Heart left ventricle (tissue), 16 donors: ENCODE measurements at places on chromosomes 13 and 19. TPM values are rescaled to one million over a fixed set of nuclear protein-coding genes. Genes with fewer than 3 reads are reported as not detected.

DNA sequence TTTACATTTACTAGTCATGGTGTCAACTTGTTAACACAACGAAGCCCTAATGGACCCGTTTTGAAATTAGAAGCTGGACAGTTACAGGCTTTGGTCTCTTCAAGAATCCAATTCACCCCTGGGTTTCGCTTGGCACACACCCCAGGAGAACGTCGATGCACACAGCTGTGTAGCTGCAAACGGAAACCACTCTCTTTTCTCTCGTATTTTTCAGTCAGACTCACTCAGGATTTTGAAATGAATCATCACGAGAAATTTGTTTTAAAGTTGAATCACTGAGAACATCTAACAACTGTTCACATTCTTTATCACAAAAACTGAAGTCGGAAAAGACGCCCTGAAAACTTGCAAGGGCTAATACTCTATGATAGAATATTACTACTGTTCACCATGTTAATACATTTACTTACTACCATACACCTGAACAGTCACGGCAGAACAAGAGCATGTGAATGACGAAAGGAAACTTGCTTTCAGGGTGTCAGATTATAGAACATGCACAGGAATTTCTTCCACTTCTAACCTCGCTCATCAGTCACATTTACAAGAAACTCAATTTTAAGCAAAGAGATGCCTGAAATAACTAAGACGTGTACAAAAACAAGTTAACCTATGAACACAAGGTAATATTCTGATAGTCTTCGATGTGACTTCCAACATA lies 4.7 kb downstream of the PNMA8A start:
- DNase-seq, result peak; percentile 62

- DNase-seq, result no peak
These were observed 27.2 kb downstream of the MED26 start for GRCh38 chr19:16600824-16601223.

DNA sequence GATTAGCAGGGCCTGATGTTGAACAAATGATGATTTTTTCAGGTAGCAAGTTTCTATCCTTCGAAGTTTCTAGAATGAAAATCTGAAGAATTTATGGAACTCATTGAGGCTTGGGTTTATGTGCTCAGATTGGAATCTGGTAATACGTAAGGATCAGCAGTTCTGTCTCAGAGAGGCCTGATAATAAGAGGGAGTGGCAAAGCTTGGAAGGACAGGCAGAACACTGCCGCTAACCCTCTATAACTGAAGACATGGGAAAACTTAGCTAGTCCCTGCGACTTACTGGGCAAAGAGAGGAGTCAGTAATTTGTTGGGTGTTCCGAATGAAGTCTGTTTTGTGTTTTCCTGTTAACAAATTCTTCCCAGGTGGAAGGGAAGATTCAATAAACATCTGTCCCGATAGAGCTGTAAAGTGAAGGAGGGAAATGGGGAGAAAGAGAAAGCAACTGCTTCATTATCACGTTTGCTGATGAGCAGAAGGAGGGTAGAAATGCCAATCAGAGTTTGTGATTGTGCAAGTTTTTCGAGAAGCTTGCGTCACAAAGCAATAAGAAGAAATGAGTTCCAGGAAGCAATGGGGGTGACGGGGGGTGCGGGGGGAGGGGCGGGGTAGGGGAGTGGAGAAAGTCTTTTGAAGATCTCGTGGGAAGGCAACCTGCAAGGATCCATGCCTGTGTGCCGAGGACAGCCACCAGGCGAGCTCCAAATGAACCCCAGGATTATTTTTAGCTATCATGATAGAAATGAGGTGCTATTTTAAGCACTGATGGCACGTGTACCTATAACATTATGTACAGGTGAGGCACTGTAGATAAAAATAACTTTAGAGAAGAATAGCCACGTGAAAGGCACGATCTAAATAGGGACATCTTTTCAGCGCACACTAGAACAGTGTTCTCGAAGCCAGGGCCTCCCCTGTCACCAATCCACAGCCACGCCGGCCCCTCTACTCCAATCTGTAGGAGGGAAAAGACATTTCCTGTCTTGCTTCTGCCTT lies 224.1 kb downstream of the FGF9 start:
- no peak for DNase-seq

GRCh38 chr13:75135325-75135825 lies 346.6 kb downstream of the TBC1D4 start:
- no peak for DNase-seq

GRCh38 chr19:16541526-16542044 lies 652 bp downstream of the CHERP start:
- no peak for DNase-seq

DNA sequence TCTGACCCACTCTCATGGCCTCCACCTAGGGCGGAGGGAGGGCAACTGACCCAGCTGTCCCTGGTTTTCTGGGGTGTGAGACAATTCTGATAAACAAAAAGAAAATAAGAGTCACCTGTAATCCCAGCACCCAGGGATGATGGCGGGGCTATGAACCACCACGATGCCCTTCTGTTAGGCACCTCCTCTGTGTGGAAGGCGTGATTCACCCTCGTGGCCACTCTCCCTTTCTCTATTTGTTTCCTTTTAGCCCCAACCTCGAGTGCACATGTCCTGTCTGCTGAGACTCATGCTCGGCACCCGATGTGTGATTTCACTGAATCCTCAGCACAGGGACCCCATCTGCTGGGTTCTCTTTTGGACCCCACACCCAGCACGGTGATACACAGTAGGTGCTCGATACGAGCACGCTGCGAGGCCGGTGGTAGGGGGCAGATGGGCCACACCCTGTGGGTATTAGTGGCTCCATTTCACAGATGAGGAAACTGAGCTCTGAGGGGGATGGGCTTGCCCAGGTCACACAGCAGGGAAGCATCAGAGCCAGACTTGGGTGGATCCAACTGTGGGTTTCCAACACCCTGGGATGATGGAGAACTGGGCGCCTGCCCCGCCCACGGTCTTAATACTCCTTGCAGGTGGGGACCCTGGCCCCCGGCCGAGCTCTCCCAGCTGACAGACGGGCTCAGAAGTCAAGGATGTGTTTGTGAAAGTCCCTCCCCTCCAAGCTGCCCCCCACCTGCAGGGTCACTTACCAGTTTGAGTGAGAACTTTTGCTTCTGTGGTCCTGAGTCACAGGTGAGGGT lies 24.9 kb downstream of the VRK3 start:
- DNase-seq, result no peak

DNA sequence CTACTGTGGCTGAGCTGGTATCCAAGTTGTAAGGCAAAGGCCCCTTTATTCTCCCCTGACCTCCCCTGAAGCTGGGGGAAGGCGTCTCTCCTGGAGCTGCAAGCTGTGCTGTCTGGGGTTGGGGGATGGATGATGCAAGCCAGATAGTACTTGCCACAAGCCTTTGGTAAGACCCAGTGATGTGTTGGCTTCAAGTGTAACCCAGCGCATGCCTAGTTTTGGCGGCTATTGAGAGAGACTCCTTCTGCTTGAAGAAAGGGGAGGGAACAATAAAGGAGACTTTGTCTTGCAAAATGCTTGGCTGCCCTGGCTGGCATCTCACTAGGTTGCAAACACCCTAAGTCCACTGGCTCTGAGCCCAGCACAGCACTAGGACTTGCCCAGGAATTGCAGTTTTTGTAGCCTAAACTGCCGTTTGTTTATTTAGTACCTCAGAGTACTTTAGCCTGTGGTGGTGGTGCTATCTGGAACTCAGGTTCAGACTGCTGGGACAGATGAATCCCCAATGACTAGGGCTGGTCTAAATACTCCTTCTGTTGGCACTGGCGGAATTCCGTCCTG lies 108.2 kb downstream of the TNFSF13B start:
- DNase-seq, result no peak

Gene LILRB2
- total RNA-seq, result 1.7 TPM

DNA sequence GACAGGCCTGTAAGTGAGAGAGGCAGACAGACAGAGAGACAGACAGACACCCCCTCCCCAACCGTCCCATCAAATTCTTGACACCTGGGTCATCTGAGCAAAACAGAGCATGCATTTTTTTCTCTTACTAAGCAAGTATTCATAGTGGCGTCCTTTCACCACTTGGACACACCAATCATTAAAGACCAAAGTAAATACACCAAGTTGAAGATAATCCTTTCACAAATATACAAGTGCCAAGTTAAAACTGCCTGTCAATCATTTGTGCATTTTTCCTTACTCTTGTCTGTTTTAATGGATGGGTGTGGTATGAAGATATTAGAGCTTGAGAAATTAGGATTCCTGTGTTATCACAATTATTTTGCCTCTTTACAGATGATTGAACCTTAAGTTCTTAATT lies 337.3 kb downstream of the ATP8A2 start:
- no peak for DNase-seq

Gene BEST2
- not detected for total RNA-seq

Gene WDR87
- total RNA-seq, result not detected

GRCh38 chr13:49836516-49836915 lies 44.0 kb upstream of the KPNA3 start:
- DNase-seq, result no peak

DNA sequence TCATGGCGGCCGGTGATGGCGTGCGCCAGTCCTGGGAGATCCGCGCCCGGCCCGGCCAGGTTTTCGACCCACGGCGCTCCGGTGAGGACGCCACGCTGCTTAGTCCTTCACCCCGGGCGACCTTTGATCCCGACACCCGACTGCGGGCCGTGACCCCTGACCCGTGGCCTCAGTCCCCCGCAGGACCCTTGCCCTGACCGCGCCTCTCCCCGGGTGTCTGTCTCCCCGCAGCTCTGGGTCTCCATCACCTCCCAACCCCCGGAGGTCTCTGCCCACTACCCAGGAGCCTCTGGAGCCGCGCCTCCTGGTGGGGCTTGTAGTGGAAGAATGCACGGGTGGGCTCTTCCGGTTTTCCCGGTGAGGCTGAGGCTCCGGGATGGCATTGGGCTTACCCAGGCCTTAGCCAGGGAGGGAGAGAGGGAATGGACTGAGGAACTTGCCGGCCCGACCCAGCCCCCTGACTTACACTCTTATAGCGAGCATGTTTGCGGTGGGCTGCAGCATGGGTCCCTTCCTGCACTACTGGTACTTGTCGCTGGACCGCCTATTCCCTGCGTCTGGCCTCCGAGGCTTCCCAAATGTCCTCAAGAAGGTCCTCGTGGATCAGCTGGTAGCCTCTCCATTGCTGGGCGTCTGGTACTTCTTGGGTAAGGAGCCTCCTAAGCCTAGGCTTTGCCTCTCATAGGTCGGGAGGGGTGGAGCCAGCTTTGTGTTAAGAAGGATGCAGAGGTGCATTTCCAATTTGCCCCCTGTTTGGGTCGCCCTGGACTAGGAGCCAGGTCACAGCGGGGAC lies 566 bp downstream of the MPV17L2 start:
- DNase-seq, result no peak
